EH (cell line): ENCODE measurements at places on chromosomes 3 and 15.

DNA sequence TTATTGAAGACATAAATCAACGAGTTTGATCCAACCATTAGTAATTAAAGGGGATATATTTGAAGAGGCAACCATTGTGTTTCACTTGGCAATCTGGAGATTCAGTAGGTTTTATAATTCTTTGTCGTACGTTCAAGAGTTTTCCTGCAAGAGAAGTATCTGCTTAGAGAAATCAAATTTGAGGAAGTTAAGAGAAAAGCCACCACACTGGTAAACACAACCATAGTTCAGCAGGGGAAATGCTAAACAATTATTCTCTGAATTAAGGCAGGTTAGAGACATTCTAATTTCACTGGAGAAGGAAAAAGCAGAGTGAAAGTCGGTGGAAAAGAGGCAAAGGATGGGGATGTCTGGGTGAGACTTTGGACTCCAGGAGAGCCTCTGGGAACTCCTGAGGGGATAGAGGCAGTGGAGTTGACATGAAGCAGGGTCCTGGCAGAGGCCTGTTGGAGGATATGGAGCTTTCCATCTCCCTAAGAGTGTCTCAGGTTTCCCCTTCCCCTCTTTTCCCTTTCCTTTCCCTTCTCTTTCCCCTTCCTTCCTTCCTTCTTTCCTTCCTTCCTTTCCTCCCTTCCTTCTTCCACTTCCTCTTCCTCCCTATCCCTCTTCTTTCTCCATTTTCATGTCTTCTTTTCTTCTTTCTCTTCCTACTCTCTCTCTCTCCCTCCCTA lies 26.5 kb downstream of the SPINK8 start:
- no peak for DNase-seq

DNA sequence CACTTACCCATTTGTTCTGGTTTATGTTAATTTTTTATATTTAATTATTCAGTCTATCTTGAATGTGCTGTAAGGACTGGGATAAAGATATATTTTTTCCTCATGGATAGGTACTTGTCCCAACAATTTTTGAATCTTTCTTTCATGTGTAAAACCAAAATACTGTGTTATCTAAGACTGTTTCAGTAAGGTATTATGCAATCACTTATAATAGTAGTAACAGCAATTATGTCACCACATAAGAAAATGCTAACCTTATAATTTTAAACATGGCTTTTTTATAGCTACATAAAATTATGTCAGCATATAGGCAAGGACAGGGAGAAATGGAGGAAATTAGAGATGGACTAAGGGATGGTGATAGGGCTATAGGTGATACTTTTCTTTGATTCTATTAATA lies 2.9 kb upstream of the CTDSPL start:
- DNase-seq: no peak

DNA sequence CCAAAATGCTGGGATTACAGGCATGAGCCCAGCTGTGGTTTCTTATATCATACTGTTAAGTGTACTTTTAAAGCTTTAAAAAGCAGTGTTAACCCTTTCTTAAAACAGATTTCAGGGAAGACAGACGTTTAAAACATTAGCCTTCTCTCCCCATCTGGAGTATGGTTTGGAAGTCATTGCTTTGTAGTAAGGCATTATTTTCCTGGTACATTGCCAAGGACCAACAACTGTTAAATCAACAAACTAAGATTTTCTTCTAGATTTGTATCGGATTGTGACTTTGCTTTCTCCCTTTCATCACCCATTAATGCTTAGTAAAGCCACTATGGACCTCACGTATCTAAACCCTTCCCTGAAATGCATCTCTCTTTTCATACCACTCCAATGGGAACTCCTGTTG lies 50.5 kb downstream of the UBE2E1 start:
- peak; percentile 67 for DNase-seq

- DNase-seq: peak; percentile 74
Observed at GRCh38 chr15:100686725-100687473, 84.5 kb downstream of the ASB7 start.

DNA sequence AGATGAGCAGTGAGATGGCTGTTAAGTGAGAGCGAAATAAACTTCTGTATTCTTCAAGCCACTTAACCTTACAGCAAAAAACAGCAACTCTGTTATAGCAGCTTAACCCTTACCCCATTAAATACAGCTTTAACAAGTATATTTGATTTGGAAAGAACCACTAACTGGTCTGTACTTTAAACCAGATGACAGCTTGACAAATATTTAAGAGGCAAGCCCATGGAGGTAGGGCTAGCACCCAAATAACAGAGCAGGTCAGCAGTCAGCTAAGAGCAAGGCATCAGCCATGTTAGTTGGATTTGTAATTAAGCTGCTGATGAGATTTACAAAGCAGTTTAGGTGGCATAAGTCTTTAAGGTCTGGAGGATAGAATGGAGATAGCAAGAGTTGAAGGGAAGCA lies 3.5 kb downstream of the LZTFL1 start:
- no peak for DNase-seq

GRCh38 chr15:81511138-81511537 lies 137.1 kb upstream of the TMC3 start:
- peak; percentile 65 for DNase-seq

DNA sequence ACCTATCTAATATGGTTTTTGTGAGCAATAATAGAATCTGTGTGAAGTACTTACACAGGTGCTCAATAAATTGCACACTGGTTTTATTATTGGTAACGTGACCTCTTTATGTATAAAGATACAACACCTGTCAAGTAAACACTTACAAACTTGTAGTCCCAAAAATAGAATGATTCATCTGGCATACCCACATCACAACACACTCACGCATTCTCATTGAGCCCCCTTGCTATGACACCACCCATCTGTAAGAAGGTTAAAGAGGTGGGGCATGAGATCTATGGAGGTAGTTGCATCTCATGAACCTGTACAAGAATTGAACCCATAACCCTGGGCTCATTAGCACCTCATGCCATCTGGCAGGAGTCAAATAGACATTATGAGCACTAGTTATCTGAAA lies 134.9 kb upstream of the THBS1 start:
- DNase-seq: no peak

DNA sequence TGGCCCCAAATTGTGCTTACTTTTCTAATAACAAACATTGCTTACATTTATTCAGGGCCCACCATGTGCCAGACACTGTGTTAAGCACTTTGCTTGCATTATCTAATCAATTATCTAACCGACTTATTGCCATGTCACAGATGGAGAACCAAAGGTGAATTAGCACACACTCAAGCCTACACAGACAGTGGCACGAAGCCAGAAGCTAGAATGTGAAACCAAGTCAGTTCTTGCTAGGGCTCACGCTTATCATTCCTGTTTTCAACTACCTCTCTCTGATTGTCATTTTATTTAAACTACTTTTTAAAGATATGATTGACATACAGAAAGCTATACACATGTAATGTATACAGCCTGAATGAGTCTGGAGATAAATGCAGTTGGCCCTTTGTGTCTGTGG lies 215.7 kb upstream of the CFAP20DC start:
- no peak for DNase-seq

- DNase-seq: no peak
Observed at GRCh38 chr3:53650928-53651661, 156.7 kb downstream of the CACNA1D start.

DNA sequence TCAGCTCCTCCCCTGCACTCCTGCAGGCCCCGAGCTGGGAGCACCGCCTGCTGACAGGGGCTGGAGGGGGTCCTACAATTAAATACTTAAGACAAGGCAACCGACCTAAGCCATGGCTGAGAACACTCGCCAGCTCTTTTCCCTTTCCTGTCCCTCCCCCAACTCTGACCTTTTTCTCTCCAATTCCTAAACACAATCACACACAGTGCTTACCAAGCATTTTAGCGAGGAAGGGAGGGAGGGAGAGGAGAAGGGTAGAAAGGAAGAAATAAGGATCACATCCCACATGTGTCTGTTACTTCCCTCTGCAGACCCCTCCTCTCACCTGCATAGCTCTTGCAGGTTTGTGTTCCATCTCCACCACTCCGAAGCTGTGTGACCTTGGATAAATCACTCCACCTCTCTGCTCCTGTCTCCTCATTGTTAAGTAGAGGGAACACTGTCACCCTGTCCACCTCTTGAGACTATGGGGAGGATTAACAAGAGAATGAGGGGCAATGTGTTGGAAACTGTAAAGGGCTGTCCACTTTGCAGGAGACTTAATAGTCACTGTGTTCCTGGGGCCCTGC lies 63.6 kb downstream of the CYP11A1 start:
- no peak for DNase-seq

GRCh38 chr15:50786438-50786837 lies 20.9 kb upstream of the SPPL2A start:
- no peak for DNase-seq

GRCh38 chr3:126746395-126747177 lies 42.5 kb downstream of the CHCHD6 start:
- peak; percentile 84 for DNase-seq

DNA sequence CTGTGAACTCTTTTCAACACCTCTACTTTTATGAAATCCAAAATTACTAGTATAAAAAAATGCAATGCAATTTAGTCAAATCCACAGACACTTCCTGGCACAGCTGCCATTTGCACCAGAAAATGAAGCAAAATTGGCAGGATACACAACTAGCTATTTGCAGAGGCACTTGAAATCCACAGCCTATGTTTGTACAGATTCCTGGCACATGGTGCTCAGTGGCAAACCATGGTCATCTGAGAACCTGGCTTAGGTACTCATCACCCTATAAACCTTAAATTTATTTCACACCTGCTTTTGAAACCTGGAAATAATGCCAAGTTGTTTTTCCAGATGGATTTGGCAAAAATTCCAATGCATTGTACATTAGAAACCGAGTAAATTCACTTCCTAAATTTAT lies 20.2 kb upstream of the PPM1L start:
- DNase-seq: no peak

DNA sequence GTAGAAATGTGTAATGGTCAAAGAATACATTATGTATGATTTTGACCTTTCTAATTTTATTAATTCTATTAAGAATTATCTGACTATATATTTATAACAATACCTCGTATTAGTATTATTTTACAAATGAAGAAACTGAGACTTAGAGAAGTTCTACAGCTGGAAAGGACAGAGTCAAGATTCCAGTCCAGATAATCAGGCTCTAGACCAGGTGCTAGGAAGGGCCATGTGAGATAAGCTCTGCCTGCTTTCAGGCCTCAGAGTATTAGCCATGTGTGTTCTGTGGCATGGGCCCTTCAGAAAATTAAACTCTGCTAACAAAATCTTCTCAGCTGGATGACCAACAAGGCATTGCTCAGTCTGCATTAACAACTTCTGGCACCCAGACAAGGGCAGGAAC lies 87.5 kb downstream of the CD200R1L start:
- DNase-seq: peak; percentile 11

- no peak for DNase-seq
Observed at GRCh38 chr3:3707858-3708768, 91.1 kb upstream of the LRRN1 start.

- no peak for DNase-seq
Observed at GRCh38 chr3:185713015-185713414, 111.8 kb downstream of the IGF2BP2 start.

GRCh38 chr15:56891852-56892440 lies 26.5 kb upstream of the TCF12 start:
- no peak for DNase-seq

GRCh38 chr3:45841757-45842491 lies at the start of gene LZTFL1:
Gene LZTFL1, minus strand, starts transcription at chr3:45842119. Its CDS starts 128 bp downstream, at chr3:45841991.
- peak; percentile 97 for DNase-seq

DNA sequence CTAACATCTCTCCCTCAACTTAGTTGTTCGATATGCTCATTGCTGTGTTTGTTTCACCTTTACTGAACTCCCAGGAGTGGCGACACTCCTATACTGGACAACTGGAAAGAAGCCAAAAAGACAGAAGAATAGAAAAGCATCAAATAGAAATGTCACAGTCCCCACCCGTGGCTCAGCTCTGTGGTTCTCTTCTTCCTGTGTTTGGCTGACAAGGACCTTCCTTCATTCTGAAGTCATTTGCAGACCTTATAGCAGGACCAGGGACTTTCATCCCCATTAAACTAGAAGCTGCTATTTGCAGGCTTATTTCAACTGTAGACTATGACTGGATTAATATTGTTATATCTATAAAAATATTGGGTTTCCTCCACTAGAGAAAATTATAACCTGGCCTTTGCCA lies 125.9 kb downstream of the NECTIN3 start:
- DNase-seq: no peak

GRCh38 chr15:97745481-97746071 lies 214.9 kb upstream of the ARRDC4 start:
- DNase-seq: peak; percentile 12

DNA sequence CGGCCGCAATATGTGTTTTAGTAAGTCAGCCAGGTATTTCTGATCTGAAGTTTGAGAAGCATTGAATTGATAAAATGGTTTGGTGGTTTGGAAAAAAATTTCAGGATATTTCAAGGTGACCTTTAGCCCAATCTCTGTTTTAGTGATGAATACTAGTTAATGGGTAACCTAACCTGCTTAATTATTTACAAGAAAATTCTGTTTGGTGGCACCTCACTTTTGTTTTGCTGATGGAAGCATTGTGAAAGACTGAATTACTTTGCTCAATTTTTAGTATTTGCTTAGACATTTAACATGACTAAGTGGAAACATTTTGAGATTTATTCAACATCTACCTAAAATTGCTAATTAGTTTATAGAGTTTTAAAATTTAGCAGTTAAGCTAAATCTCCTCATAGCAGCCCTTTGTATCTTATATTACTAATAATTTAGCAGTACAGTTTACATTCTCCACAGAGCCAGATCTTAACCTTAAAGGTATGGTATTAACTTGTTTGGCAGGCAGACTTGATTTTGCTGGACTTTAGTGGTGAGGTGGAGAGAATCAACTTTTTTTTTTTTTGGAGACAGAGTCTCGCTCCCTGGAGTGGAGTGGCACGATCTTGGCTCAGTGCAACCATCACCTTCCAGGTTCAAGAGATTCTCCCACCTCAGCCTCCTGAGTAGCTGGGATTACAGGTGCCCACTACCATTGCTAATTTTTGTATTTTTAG lies 35.4 kb downstream of the GRAMD1C start:
- no peak for DNase-seq

DNA sequence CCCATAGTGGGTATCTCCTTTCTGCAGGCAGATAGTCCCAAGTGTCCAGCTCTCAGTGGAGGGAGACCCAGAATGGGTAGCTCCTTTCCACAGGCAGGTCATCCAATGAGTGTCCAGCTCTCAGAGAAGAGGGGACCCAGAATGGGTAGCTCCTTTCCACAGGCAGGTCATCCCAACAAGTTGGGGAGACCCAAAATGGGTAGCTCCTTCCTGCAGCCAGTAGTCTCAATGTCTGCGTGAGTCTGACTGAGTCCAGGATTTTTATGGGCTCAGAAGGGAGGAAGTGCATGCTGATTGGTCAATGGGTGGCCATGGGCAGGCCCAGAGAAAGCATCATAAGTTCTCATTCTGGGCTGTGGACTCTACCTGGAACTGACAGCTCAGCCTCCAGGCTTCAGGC lies 150.7 kb upstream of the P2RY1 start:
- no peak for DNase-seq

- DNase-seq: no peak
Observed at GRCh38 chr3:156518726-156519125, 36.2 kb downstream of the SSR3 start.

GRCh38 chr3:153257673-153258351 lies 95.8 kb downstream of the RAP2B start:
- peak; percentile 67 for DNase-seq

- DNase-seq: peak; percentile 6
Observed at GRCh38 chr3:67034371-67034770, 36.3 kb downstream of the KBTBD8 start.

GRCh38 chr15:58352026-58352929 lies 79.5 kb upstream of the LIPC start:
- peak; percentile 48 for DNase-seq
